ENCODE measurements at places on chromosomes 3 and 15.

DNA sequence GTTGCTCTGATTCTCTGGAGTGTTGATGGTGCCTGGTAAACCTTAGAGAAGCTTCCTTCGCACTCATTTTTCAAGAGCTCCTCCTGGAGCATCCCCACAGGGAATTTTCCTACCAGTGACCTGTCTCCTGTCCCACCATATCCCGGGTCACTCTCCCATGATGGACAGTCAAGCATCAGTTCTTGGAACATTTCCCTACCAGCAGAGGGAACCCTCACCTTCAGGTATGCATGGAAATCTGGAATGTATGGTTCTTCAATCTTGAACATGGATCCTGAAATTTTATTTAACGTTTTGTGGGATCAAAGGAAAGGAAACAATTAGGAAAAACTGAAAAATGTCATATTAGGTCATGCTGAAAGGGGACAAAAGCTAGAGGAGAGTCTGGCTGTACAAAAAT is 153.8 kb downstream of the SPATA16 start:
- DNase-seq: no peak

DNA sequence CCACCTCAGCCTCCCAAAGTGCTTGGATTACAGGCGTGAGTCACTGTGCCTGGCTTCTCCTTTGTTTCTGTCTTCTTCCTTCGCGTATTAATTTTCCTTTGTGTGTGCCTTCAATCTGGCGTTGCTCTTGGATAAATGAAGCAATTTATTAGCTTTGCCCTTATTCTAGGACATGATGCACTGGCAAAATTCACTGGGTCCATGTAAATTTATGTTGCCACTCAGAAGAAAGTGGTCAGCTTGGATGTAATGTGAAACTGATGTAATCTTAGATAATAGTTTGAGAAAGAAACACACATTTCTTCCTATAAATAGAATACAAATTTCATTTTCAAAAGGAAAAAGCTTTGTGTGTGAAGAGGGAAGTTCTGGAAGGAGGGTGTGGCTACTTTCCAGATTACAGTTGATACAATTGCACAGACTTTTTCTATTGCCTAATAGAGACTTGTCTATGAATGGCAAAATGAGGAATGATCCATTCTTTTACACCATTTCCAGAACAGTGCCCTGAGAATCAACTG is 23.3 kb upstream of the ATP1B3 start:
- no peak for DNase-seq

GRCh38 chr15:73633991-73634495 is 854 bp upstream of the NPTN start:
- peak; percentile 86 for DNase-seq

DNA sequence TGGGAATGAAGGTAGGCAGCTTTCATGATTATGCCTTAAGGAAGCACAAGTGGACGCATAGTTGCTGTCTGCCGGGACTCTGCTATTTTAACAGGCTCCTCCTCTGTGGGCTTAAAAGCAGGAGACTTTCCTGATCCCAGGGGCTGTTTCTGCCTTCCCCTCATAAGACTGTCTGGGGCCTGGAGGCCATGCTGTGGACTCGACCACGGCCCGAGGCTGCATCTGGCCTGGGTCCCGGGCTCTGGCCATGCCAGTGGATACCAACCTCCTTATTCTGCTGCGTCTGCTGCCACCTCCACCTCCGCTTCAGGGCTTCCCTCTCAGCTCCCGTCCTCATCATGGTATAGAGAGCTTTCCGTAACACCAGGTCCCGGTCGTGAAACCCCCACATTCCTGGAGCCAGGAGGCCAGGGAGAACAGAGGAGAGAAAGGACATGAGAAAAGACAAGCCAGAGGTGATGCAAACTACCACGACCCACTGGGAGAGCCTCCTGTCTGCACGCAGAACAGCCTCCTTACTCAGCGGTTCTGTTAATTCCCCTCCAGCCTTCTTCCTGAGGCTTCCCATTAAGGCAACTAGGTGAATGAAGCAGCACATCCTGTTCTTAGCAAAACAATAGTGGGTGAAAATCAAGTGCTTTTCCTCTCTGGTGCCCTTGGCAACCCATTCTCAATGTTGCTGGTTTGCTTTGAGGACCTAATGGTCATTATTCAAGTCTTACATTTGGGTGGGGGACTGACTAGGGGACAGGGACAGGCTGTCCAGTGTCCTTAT is 200.5 kb downstream of the KLF13 start:
- DNase-seq: no peak

- no peak for DNase-seq
Observed at GRCh38 chr15:35974052-35974451, 428.1 kb upstream of the DPH6 start.

DNA sequence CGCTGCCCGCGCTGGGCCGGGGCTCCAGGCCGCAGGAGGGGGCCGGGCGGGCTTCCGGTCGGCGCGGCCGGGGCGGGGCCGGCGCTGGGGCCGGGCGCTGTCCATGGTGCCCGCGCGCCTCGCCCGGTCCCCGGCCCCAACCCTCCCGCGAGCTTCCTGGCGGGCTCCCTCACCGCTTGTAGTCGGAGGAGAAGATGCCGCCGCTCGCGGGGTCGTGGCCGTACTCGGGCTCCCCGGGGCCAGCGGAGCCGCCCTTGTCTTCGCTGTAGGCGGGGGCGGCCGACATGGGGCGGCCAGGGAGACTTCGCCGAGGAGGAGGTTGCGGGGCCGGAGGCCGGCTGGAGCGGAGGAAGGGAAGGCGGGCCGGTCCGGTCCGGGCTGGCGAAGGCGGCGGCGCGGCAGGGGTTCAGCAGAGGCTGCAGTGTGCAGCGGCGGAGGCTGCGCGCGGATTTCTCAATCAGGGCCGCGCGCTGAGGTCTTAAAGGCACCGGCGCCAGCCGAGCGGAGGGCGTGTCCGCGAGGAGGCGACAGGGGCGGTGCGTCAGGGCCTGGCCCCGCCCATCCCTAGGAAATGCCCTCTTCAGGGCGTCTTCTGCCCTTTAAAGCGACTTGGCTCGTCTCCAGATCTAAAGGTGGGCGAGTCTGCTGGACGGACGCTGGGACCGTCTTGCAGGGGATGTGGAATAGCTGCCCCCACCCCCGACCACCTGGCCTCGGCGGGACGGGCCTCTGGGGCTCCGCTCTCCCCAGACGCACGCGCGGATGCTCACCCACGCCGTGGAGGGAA is at the start of gene AP3B2:
Gene AP3B2 (minus strand): TSS at position 455 of the 787 bp plus-strand sequence. CDS start 169 bp downstream, at position 286.
- peak; percentile 29 for DNase-seq

DNA sequence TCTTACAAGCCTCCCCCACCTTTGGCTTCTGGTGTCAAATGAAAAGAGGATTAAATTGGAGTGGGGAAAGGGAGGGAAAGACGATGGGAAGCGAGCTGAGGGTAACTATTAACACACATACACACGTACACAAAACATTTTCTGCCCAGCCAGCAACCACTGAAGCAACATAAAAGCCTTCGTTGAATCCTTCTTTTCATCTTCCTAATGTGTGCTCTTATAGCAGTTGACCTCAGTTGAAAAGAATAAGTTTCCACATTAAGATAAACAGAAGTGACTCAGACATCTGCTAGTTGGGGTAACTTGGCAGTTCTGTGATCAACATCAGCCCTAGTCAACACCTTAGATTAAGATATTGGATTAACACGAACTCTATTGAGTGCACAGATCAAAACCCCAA is 558.5 kb downstream of the MECOM start:
- peak; percentile 25 for DNase-seq

DNA sequence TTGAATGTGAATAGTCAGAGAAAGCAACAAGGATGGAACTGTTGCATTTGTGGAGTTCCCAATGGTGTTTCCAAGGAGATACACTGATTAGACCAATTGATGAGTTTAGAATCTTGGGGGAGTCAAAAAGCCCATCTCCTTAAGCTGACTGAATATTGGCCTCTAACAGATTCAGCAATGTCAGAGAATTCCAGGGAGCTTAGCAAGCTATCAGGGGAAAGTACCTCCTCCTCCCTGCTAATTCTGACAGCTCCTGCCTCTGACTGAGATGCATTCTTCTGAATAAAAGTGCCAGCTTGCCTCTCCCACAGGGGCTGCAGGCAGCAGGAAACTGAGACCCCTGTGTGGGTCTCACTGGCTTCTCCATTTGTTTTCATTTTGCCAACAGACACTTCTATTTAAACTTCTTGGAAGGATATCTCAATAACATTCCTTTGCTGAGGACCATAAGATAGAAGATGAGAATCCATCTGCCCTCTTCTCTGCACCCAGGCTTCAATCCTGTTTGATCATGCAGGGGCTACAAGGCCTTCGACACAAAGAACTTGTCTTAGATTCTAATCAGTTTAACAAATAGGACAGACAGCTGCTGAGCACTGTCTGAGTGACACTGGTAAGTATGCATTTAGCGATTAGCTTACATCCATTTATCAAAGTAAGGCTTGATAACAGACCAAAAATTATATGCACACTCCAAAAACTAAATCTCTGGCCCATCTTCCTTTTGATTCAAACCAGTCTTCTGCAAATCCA is 1080.8 kb downstream of the TUSC7 start:
- no peak for DNase-seq

GRCh38 chr3:187667526-187667925 is 2.7 kb downstream of the SST start:
- no peak for DNase-seq

- DNase-seq: peak; percentile 62
Observed at GRCh38 chr3:60703956-60704736, 547.1 kb downstream of the FHIT start.

- no peak for DNase-seq
Observed at GRCh38 chr3:169146179-169146665, 517.3 kb downstream of the MECOM start.

DNA sequence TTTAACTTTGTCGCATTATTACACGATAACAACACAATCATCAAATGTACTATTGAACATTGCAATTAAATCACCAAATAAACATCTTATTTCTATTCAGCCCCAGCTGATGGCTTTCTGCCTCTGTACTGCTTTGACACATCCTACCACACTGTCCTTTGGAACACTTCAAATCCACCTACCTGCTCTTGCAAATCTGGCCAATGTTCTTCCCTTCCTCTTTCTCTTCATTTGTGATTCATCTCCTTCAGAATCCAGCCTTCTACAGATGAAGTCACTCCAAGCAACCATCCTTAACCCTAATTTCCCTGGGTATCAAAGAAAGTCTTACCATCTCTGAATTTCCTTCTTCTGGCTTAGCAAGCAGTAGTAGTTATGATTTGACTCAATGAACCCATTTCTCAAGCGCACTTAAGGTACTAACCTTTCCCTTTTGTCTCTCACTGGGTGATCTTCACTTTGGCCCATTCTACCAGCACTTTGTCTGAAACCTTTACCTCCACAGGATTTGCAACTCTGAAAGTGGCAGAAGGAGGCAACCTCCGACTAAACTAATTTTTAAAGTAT is 502.9 kb downstream of the FOXP1 start:
- DNase-seq: no peak

DNA sequence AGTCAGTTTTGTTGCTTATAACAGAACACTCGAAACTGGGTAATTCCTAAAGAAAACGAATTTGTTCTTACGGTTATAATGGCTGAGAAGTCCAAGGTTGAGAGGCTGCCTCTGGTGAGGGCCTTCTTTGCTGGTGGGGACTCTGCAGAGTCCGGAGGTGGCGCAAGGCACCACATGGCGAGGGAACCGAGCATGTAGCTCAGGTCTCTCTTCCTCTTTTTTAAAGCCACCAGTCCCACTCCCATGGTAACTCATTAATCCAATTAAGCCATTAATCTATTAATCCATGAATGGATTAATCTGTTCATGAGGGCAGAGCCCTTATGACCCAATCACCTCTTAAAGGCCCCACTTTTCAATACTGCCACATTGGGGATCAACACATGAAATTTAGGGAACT is 50.0 kb downstream of the ROPN1B start:
- DNase-seq: no peak

DNA sequence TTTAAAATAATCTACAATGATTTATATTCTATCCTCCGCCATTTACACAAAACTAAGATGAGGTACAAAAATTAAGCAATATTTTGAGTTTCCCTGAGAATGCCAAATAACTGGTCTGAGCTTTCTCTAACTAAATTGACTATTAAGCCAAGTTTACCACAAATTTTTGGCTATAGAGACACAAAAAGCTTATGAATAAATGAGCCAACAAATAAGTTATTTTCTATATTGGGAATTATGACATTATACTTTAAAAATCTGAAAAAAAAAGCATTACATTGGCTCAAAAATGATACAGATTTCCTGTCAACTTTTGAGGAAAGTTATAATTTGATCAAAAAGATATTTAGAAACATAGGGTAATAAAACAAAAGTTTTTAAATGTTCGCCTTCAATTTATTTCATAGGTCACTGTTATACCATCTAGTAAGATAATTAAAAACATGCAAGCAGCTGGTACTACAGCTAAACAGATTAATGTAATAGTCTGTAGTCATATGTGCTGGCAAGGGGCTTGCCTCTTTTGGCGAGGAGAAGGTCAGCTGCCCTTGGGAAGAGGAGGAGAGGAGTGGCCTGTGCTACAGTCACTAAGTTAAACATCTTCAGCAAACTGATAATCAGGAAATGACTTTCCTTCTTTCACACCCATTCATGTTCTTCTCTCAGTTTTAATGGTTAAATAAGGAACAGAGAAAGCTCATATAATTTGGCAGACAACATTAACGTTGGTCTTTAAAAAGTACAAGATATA is 318.5 kb downstream of the TBC1D5 start:
- DNase-seq: no peak

DNA sequence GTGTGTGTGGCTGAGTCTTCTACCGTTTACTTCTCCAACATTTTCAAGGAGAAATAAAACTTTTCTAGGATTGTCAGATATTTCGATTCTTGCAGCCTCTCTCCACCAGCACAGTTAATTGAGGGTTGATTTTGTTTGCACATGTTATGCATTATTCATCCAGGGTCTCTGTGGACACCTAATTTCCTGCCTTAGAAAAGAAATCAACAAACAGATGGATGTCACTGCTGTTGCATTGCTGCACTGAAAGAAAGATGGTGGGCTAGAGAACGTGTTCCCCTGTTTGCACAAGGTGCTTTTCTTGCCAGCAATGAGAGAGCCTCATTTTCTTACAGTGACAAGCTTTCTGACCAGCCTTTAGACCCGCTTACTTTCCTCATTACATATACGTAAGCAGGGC is 150.0 kb downstream of the CLSTN2 start:
- DNase-seq: no peak

GRCh38 chr15:99343881-99344551 is 92.7 kb downstream of the LRRC28 start:
- no peak for DNase-seq

DNA sequence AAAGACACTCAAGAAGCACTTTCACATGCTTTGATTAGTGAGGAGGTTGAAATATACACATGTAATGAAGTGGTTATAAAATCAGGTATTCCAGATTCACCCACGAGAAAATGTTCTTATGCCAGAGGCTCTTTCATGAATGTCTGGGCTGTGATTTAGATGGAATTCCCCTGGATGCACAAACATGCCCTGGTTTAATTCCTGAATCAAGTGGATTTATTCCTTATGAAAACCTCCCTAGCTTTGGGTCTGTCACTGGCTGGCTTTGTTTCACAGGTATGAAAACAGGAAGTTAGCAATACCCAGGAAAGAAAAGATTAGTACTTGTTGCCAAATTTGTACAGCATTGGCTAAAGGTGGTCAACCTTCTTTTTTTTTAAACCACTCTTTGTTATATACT is 1123.0 kb downstream of the ROBO1 start:
- no peak for DNase-seq

- DNase-seq: no peak
Observed at GRCh38 chr15:68982976-68983563, 31.4 kb upstream of the NOX5 start.

- no peak for DNase-seq
Observed at GRCh38 chr3:17398959-17399551, 343.4 kb downstream of the TBC1D5 start.

- DNase-seq: no peak
Observed at GRCh38 chr15:41773729-41774061, 589 bp upstream of the MAPKBP1 start.

- DNase-seq: no peak
Observed at GRCh38 chr3:45742461-45743089, 53.4 kb downstream of the SACM1L start.

- no peak for DNase-seq
Observed at GRCh38 chr3:13040361-13041074, 32.7 kb downstream of the IQSEC1 start.
